ENCODE measurements at places on chromosomes 1 and 21.

DNA sequence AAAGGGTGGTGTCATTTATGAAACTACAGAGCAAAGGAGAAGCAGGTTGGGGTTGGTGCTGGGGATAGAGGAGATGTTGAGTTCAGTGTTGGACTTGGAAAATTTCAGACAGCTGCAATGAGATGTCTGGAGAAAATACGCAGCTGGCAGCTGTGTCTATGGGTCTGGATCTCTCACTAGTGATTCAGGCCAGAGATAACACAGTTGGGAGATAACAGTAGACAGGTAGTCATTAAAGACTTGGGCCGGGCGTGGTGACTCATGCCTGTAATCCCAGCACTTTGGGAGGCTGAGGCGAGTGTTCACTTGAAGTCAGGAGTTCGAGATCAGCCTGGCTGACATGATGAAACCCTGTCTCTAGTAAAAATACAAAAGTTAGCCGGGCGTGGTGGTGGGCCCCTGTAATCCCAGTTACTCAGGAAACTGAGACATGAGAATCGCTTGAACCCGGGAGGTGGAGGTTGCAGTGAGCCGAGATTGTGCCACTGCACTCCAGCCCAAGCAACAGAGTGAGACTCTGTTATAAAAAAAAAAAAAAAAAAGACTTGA, 2.5 kb upstream of the TFAP2E start:
- DNase-seq, result no peak

GRCh38 chr1:92483610-92484471, 2.9 kb downstream of the GFI1 start:
- no peak for DNase-seq

- no peak for DNase-seq
Observed at GRCh38 chr1:79196211-79196610, 189.7 kb upstream of the ADGRL4 start.

- no peak for DNase-seq
Observed at GRCh38 chr1:211715971-211716370, 40.5 kb upstream of the NEK2 start.

DNA sequence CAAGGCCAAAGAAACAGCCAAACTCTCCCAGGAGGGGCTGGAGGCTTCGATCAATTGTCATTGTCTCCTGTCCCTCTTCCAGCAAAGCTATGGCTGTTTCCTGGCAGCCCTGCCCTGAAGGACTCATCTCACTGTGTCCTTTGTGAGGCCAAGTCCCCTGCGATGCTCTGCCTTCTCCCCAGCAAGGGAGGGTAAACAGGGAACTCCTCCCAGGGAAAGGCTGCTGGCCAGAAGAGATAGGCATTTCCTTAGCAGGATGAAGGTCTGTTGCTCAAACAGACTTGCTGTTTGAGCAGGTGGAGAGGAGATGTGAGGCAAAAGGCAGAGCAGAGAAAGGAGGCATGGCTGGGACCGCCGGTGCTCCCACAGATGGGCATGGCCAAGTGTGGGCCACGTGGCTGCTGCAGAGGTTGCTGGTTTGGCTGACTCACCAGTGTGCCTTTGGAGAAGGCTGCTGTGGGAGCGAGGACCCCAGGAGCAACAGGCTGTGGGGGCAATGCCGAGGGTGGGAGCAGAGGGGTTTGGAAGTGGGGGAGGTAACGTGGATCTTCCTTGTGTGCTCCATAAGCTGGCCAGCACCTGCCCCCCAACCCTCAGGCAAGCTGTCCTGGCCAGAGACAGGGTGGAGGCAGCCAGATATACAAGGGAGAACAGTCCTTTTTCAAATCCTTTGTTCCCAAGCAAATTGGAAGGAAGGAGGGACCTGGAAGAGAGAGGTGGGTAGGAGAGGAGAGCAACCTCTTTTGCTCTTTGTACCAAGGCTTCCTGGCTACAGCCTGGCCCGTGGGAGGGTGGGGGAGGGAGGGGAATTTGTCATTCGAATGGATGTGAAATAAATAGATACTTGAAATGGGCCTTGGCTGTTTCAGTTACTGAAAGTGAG, 449.8 kb downstream of the SIPA1L2 start:
- no peak for DNase-seq

DNA sequence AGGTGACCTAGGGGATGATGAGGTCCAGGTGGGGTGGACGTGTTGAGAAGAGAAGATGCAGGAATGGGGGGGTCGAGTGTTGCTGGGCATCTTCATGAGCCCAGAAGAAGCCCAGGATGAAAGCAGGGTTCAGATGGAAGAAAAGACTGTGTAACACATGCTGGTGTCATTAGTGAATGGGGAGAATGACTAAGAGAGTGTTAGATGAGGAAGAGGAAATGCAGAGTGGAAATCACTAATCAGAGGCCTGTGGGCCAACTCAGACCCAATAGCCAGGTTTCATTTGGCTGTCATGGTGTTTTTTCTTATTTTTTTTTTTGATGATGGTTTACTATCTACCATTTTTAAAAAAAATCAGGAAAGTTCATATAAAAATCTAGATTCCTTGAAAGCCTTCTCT, 180.8 kb upstream of the CAMK1G start:
- no peak for DNase-seq

- no peak for DNase-seq
Observed at GRCh38 chr1:30613188-30613587, 110.2 kb downstream of the MATN1 start.

GRCh38 chr1:197843401-197843800, 59.0 kb upstream of the C1orf53 start:
- no peak for DNase-seq

GRCh38 chr1:110559157-110559556, 40.2 kb upstream of the KCNA10 start:
- DNase-seq, result no peak

DNA sequence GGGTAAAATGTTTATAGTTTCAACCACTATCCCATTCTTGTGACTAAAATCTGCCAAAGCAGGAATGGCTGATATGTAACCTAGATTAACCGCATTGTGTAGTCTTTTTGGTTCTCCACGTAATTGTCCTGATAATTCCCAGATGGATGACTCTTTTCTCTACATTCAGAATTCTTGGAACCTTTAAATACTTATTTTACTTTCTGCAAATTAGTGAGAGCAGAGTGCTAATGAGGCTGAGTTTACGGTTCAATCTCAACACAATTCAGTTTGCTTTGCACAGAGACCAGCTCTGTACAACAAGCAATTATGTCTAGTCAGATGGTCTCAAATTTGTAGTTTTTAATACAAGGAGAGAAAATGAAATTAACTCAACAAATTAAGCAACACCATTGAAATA, 9.1 kb downstream of the CRB1 start:
- no peak for DNase-seq

- DNase-seq, result no peak
Observed at GRCh38 chr1:115977499-115978258, 1.4 kb downstream of the SLC22A15 start.

DNA sequence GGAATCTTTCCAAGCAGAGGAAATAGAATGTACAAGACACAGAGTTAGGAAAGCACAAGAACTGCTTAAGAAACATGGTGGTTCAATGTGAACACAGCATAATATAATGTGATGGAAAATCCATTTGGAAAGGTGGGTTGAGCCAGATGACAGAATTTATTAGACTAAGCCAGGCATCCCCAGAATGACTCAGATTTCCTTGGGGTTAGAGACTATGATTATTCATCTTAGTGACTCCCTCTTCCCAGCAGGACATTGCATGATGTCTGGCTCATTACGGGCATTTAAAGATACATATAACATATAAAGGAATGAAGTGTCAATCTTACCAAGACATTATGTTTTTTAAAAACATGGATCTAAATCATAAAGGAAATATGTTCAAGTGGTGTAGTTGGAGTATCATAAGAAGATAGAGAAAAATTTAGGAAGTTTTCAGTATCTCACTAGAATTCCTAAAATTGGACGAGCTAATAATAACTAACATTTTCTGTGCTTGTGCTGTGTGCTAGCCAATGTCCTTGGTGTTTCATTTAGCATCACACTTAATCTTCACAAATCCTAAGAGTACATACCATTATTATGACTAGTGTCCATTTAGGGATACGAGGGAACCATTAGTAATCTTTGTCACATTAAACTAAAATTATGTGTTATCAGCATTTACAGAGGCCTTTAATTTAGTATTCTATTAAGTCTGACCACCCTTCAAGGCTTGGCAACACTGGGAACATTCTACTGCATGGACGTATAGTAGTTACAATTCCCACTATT, 41.0 kb upstream of the ST6GALNAC5 start:
- DNase-seq, result no peak

All from C1 segment of cervical spinal cord (tissue), 14 donors.